ENCODE measurements at places on chromosomes 11 and 22.

- DNase-seq: peak; percentile 14
These were observed 33.8 kb downstream of the SYT13 start for GRCh38 chr11:45252134-45252856.

DNA sequence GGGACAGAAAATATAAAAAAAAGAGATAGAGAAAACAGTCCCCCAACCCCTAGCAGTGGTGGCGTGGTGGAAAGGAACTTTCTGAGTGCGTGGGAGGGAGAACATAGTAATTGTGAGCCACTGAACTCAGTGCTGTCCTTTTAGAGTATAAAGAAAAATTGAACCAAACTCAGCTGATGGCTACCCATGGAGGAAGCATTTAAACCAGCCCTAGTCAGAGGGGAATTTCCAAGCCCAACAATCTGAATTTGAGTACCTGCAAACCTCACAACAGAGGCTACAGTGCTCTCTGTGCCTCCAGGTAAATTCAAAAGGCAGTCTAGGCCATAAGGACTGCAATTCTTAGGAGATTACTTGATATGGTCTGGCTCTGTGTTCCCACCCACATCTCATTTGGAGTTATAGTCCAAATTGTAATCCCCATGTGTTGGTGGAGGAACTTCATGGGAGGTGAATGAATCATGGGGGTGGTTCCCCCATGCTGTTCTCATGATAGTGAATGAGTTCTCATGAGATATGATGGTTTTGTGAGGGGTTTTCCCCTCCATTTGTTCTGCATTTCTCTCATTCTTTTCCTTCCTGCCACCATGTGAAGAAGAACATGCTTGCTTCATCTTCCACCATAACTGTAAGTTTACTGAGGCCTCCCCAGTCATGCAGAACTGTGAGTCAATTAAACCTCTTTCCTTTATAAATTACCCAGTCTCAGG is 687.8 kb downstream of the FAM181B start:
- no peak for DNase-seq

DNA sequence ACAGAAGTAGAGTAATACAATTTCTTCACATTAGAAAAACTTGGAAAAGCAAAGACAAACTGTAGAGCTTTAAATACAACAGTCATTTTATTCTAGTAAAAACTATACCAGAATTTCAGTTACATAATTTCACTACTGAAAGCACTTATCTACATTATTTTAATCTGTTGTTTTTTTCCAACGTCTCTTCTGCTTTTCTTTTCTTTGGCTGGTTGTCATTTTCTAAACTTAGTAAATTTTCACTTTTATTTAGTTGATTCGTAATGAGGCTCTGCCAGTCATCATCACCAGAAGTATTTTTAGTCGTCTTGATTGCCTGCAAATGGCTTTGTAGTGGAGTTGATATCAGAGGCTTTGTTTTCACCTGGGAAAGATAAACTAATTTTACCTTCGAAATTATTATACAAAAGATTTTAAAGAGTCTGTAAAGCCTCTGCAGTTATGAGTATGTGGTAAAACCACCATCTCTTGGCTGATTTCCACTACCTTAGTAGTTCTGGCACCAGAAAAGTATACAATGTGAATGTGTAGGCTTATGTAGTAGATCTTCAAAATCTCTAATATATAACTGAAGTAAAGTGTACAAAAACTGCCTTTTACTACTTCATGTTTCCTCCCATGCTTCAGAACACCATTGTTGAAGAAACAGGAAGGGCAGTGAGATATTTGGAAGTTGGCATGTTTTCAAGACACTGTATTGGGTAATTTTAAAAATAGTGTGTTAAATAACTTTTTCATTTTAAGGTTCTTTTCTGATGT is 19.2 kb downstream of the EIF3M start:
- peak; percentile 66 for DNase-seq

- no peak for DNase-seq
These were observed 26.9 kb downstream of the TPST2 start for GRCh38 chr22:26563022-26563421.

DNA sequence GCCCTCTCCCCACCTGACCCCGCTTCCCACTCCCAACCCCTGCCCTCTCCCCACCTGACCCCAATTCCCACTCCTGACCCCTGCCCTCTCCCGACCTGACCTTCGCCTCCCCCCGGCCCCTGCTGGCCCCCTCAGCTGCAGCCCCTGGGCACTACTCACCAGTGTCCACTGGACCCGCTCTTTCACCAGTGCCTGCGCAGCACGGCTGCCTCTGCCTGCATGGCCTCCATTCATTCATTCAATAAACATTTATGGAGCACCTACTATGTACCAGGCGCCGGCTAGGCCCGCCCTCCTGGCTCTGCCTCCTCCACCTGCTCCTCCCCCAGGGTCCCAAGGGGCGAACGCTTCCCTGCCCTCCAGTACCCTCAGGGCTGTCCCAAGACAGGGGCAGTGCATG is 42.6 kb downstream of the ELFN2 start:
- no peak for DNase-seq

GRCh38 chr11:23746896-23747295 is 750.0 kb upstream of the LUZP2 start:
- no peak for DNase-seq

- DNase-seq: no peak
These were observed 5.9 kb upstream of the ARL14EP start for GRCh38 chr11:30317030-30317429.

DNA sequence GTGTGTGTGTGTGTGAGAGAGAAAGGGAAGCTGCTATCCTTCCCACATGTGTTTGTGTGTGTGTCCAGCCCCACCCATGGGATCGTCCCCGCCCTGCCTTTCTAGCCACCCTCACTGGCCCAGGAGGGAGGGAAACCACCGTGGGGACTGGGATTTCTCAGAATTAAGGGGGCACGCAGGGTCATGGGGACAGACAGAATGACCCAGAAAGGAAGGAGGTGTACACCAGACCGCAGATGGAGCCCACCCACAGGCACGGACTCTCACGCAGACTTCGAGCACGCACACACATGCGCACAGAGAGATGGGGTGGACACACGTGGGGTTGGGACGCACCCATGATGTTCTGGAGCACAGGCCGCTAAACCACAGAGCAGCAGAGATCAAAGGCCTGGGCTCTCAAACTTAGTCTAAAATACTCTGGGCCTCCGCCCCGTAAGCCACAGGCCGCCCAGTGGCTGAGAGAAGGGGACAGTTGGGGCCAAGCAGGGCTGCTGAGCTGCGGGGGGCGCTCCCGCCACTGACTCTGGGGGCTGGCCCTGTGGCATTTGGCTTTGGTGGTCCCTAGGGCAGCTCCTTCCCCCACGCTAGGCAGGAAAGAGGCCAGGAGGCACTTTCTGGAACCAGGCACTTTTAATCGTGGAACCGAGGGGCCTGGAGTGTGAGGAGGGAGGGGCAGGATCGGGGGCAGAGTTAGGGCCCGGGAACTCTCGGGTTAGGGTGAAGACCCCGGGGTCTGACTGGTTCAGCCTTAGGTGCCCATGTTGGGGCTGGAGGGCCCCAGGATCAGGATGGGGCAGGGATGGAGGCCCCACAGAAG is 1.5 kb downstream of the IFITM5 start:
- no peak for DNase-seq

DNA sequence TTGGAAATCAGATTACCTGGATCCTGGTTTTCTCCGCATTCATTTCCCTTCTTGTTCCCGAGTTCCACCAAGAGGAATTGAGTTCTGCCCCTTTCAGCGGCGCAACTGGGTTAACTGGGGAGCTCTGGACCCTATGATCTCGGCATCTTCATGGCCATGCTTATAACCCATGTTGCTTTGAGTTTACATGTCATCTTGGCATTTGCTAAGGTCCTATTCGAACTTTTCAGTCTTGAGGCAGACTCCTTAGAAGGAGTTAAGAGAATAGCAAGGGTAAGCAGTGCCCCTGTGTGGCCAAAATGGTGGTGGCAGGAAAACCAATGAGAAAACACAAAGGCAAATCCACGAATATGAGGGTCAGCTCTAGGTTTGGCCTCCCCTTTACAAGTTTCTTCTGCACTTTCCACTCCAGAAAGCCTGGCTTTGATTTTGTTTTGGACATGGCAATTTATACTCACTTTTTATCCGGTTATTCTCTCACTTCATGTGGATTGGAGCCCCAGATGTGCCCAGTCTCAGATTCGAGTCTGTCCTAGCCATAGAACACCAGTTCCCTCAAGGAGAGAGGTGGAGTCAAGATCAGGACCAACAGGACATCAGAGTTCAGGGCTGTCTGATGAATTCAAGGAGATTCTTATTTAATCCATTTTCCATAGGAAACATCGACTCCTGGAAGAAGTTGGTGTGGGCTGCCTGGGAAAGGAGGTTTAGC is 55.3 kb upstream of the FBXO3 start:
- peak; percentile 76 for DNase-seq

- no peak for DNase-seq
These were observed 24.6 kb downstream of the MB start for GRCh38 chr22:35592418-35592967.

DNA sequence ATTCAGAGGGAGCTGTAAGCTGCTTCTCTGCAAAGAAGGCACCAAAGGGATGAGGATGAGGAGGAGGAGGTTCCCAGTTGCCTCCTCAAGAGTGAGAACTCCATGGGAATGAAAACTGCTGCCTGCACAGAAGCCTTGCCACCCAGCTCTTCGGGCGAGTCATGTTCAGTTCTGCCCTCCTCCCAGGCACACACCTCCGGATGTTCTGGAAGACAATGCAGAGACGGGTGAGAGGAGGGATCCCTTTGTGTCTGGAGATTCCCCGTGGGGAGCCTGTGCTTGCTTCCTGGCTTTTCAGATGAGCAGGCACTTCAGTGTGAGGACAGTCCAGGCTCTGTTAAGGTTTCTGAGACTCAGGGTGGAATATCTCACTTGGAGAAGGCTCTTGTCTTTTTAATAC is 295.6 kb downstream of the DDX10 start:
- no peak for DNase-seq

GRCh38 chr11:126816645-126817044 is 183.9 kb downstream of the KIRREL3 start:
- no peak for DNase-seq

GRCh38 chr11:58745705-58746364 is 14.1 kb upstream of the GLYAT start:
- no peak for DNase-seq

DNA sequence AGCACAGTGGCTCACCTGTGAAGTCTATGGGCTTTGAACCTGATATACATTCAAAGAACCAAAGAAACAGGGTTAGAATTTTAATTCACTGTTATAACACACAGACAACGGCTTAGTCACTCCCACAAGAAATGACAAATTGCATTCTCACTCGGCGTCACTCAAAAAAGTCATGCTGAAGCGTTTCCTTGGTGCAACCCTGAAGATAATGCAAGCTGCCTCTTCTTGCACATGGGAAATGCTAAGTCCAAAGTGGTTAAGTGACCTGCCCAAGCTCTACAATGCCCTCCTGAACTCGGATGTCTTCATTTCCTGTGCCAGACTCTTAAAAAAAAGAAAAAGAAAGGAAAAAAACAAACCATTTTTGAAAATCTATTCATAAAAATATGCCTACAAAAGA is 10.0 kb downstream of the LGR4 start:
- peak; percentile 36 for DNase-seq

- DNase-seq: no peak
These were observed 18.4 kb downstream of the MYO7A start for GRCh38 chr11:77146261-77147035.

GRCh38 chr11:106076171-106076918 is 802 bp downstream of the KBTBD3 start:
- no peak for DNase-seq

DNA sequence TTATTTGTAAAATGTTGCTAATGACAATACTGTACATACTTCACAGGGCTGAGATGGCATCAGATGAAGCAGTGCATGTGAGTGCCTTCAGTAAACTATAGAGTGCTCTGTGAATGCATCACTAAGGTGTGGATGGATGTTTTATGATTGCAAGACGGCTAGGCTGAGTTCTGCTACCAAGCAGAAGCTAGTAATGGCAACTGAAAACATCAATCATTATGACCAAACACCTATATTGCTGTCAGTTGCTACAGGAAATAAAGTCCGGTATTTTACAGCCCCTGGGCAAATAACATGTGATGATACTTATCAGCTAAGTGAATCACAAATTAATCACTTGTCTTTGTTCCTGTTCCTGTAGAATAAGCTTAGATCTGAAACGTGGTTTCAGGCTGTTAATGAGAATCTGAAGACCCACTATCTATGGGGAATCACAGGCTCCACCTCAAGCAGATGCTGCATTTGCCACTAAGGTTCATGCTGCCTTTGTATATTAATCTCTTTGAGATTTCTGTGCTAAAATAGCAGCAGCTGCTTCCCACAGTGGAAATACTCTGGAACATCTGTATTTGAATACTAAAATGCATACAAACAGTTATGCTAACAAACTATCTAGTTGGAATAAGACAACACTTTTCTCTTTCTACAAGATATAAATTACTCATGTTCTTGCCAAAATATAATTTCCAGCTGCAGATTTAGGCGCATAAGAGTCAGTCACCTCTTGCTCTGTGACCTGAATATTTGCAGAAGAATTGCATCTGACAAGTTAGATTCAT is 254.0 kb upstream of the PITPNB start:
- DNase-seq: peak; percentile 32

DNA sequence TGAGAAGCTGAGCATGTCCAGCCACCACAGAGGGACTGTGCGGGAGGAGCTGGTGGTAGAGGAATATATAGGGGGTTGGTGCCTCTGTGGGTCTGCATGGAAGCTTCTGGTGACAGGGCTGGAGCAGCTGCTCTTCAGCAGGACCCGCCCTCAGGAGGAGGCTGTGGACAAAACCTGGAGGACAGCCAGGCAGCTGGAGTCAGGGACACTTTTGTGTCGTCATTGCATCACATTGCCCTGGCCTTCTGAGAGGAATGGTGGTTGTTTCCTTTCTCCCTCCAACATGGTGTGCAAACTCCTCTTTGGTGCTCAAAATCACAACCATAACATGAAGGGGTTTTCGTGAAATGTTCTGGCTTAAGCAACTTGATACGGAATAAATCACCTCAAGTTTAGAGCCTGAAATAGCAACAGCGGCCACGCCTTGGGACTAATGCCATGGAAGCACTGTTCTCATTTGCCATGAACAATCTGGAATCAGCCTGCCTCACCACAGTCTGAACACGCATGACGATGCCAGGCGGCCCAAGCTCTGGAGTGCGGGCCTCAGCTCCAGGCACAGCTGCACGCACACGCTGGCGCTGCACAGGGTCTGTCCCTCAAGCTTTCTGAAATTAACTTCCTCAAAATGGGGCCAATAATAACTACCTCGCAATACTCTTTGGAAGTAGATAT is 17.1 kb upstream of the CSRP3 start:
- DNase-seq: no peak

DNA sequence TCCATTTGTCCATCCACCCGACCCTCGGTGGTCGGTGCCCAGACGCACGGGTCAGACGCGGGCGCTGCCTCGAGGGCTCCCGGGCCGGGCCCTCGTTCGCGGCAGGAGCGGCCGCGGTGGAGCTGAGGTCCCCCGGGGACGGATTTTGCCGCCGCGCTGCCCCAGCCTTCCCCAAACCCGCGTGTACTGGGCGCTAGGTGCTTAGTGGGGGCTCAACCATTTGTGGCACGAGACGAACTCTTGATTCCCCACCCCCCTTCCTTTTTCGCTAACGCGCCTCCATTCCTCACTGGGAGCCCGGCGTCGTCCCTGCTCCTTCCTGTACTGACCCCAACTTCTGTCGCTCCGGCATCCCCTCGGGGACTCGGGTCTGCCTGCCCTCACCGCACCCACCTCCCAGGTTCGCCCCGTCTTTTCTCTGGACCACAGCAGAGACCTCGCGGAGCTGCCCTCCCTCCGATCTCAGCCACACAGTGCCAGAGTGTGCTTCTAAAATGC is 789 bp upstream of the CBX7 start:
- DNase-seq: no peak
